ENCODE measurements at places on chromosomes 11 and 22. TPM values are rescaled to one million over a fixed set of nuclear protein-coding genes. Genes with fewer than 3 reads are reported as not detected.

GRCh38 chr22:37896181-37896592, 9.9 kb upstream of the MICALL1 start:
- DNase-seq = no peak

The EHBP1L1 gene
- 14.9 TPM for total RNA-seq

GRCh38 chr11:1280116-1281035, 29.1 kb downstream of the TOLLIP start:
- no peak for DNase-seq

GRCh38 chr11:1301220-1302000, 8.0 kb downstream of the TOLLIP start:
- no peak for DNase-seq

DNA sequence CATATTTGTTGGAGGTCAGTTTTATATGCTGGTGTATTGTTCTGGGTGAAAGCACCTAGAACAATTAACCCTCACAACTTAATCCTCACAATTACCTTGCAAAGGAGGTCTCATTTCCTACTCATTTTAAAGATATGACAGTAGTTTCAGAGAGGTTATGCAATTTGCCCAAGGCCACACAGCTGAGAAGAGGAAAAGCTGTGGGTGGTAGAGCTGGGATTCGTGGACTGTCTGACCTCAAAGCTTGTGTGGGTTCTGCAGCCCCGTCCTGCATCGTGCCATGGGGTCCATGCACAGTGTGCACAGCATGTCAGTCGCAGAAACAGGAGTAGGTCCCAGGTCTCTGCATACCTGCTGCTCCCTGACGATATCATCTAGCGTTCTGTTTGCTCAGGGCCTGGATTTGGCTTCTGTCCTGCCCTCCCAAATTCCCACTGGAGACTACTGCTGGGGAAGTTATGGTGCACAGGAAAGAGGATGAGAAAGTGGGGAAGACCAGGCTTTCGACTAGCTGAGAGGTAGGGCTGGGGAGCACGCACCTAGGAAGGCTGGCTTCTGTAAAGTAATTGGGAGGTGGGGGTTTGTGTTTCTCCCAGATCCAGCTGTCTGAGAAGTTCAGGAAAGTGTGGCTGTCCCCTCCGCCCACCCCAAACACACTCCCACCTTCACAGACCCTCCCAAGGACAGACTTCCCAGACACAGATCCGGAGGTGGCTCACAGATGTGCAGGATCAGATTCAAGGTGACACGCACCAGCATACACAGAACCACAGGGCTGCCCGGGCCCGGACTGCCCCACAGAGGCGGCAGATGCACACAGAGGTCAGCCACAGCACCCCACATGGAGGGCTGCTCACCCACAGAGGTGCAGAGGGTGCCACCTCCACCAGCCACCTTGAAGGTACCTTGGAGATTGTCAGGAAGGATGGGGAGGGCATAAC, 2.0 kb downstream of the BACE1 start:
- no peak for DNase-seq

DNA sequence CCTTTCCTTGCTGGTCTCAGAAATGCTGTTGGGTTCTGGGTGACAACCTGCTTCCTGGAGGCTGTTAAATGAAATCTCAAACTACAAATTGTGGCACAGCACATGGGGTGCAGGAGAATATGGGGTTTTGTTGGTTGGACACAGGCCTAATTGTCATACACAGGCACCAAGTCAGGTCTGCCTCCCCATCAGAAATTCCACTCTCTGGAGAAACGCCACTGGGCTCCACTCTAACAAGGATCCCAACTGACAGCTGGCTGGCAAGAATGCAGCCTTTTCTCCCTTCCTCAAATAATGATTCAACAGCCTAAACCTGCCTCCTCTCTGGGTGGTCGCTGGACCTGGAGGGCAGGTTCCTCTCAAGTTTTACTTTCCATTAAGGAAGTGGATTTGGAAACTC, 177.8 kb upstream of the NARS2 start:
- no peak for DNase-seq

DNA sequence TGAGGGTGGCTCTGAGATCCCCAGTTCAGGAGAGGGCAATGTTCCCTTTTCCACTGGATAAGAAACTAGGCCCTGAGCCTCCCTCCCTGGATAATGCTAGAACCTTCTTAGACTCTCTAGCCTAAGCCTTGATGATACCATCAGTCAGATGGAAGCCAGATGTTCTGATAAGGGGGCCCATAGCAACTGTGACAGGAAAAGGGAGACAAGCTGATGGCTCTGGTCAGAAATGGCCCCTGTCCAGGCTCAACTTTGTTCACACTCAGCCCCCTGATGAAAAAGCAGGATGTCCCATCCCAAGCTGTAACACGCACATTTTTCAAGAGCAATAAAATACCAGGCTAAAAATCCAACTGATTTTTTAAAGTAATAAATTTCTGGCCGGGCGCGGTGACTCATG, 7.2 kb upstream of the OAF start:
- no peak for DNase-seq

The SLC22A9 gene
- not detected for total RNA-seq

The ADAMTS15 gene
- total RNA-seq = 13.0 TPM

The ARHGEF17 gene
- 60.3 TPM for total RNA-seq

The OR52M1 gene
- not detected for total RNA-seq

- no peak for DNase-seq
Observed at GRCh38 chr22:18152519-18152918, 2.5 kb downstream of the USP18 start.

GRCh38 chr22:31290494-31291471, 1.5 kb downstream of the PIK3IP1 start:
- peak; percentile 95 for DNase-seq

The CBLIF gene
- total RNA-seq = 0.69 TPM

DNA sequence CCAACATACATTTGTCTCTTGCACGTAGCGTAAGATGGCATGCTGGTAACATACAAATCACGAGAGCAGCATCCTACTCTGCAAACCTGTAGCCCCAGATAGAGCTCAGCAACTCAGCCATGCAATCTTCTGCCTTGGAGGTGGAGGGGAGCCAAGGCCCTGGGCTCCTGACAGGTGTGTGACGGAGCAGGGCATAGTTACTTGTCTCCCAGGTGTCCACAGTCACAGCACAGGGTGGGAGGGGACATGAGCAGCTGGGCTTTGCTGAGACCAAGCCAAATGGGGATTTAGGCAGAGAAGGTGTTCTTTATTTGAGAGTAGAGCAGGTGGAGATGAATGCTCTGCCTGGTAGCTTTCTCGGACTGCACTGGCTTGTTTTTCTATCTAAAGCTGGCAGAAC, 111.7 kb downstream of the TEAD1 start:
- DNase-seq = no peak

DNA sequence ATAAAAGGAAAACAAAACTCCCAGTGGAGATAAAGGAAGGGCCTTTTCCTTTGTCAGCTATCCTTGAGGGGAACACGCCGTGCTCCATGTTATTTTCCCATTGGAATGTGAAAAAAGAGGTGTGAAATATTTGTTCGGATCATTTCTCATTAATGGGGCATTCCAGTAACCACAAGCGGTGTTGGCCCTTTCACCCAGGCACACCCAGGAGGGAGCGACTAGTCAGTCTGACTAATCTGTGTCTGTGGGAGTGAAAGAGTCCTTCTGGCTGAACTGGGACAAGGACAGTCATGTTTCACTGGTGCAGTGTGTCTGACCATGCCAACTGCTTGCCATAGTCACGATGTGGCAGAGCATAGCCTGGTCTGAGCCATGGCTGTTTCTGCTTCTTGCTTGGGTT, 13.0 kb upstream of the MYEOV start:
- DNase-seq = peak; percentile 81

DNA sequence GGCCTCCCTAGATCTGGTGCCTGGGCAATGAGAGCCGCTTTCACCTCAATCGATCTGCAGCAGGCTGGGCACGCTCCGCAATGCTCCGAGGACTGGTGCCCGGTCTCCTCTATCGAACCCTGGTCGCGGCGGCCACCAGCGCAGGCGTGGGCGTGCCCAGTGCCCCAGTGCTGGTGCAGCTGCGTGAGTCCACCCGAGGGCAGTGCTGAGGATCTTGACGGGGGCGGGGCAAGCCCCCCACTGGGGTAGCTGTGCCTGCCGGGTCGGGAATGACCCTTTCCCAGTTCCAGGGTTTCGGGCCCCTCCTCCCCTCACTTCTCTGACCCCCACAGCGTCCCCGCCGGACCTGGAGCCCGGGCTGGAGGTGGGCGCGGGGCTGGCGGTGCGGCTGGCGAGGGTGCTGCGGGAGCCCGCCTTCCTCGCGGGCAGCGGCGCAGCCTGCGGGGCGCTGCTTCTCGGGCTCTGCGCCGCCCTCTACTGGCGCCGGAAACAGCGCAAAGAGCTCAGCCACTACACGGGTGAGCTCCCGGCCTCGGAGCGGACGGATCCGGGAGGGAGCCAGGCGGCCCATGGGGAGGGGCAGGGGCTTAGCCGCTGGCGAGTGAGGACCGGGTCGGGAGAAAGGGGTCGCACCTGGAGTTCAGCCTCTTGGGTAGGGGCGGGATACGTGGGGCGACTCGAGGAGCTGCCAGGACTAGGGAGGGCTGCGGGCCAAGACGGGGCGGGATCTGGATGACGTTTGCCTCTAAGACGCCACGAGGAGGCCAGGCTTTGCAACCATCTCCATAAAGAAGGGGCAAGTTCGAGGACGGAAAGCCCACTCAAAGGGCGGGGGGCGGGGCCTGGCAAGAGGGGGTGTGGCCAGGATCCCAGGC, 10.9 kb downstream of the ROBO3 start:
- DNase-seq = peak; percentile 89

- DNase-seq = no peak
Observed at GRCh38 chr11:27211370-27212127, 151.5 kb downstream of the CCDC34 start.

- no peak for DNase-seq
Observed at GRCh38 chr11:99371257-99371656, 350.5 kb downstream of the CNTN5 start.

DNA sequence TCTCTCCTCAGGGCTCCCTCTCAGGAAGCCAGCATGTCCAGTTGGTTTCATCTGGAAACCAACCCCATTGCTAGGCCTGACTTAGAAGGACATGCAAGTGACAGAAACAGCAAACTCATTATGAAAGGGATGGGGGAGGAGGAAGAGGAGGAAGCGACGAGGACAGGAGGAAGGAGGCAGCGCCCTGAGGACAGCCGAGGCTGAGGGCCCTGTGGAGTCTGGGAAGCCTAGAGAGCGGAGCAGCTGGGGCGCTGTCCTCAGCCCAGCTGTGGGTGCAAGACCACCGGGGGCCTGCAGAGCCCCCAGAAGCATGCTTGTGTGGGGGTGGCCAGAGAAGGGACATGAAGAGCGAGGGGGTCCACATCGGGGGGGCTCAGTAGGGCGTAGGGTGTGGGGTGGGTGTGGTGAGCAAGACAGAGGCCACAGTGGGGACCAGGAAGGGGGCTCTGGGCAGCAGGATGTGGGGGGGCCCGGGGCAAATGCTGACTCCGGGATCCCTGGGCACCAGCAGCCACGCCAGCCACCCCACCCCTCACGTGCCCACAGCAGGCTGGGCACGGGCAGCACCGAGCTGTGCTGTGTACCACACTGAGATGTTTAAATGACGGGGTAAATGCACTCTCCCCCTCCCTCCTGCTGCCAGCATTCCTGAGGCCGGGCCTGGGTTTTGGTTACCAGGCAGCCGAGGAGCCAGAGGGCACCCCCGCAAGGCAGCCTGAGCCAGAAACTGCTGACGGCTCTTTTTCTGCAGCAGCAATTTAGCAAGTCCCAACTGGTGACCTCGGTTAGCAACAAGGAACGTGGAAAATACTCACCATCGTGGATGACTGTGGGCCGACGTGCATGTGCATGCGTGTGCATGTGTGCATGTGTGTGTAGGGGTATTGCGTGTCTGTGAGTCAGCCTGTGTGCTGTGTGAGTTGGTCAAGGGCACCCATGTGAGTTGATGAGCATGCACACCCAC, 82.7 kb upstream of the LINC01488 start:
- no peak for DNase-seq

DNA sequence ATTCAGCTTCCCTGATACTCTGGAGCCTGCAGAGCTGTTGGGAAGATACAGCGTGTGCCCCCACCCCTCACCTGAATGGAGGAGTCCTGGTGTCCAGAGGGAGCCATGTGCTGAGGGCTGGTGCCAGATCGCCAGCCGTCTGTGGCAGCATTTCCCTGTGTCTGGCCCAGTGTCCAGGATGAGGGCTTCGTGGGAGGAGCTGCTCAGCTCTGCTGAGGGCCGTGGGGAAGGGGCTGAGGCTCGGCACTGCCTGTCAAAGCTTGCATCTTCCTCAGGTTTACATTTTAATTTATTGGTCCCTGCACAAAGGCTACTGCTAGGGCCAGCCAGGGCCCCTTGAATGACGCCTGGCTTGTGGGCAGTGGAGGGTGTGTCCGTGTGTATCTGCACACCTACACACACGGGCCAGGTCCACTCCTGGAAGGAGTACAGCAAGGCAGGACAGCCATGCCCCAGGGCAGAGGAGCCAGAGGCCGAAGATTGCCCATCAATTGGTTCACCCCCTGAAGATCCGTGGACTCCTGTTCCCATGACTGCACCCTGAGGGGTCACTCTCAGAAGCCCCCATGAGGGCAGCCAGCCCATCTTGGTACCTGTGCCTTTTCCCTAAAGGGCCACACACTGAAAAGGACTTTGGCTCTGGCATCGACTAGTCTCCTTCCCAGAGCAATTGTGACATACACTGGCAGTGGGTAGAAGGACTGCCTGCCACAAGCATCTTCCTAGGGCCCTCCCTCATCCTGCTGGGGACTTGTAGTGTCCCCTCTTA, 107.7 kb upstream of the PARVA start:
- no peak for DNase-seq

- no peak for DNase-seq
Observed at GRCh38 chr11:103798026-103798425, 238.4 kb upstream of the DDI1 start.

The SBF2 gene
- 22.0 TPM for total RNA-seq

DNA sequence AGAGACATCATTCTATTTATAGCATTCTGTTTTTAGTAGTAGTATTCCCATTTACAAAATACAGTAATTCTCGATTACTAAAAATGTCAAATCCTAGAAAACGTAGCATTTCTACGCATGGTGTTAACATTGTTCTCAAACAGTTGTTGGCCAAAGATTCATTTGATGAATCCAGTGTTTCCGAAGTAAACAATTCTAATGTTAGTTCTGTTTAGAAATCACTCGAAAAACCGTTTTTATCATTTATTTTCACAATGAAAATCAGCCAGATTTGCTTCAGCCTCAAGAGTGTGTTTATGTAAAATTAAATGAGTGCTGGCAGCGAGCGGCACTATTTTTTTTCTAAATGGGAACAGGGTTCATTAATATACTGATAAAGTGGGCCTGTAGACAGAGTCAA, 7.1 kb downstream of the MS4A18 start:
- DNase-seq = no peak

- DNase-seq = no peak
Observed at GRCh38 chr11:18449251-18449650, 6.4 kb upstream of the LDHAL6A start.

DNA sequence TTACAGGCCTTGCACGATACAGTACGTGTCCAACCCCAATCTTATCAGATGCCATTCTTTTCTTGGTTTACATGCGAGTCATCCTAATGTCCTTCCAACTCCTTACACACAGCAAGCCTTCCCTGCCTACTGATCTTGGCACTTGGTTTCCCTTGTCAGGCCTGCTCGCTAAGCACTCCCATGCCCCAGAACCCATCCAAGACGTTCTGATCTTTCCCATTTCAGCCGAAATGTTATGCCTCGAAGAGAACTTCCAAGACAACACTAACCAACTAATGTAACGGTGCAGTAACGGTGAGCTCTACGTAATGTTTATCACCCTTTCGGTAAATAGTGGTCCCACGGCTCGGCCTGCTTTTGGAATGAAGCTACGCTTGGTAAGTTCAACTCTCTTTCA, 521 bp downstream of the PES1 start:
- no peak for DNase-seq

GRCh38 chr11:110720431-110721275, 8.4 kb upstream of the ARHGAP20 start:
- DNase-seq = peak; percentile 27

- no peak for DNase-seq
Observed at GRCh38 chr11:130094614-130095013, 24.9 kb downstream of the APLP2 start.

GRCh38 chr11:130816546-130817329, 99.5 kb downstream of the SNX19 start:
- DNase-seq = no peak
